ENCODE measurements at places on chromosomes 1 and 21.

DNA sequence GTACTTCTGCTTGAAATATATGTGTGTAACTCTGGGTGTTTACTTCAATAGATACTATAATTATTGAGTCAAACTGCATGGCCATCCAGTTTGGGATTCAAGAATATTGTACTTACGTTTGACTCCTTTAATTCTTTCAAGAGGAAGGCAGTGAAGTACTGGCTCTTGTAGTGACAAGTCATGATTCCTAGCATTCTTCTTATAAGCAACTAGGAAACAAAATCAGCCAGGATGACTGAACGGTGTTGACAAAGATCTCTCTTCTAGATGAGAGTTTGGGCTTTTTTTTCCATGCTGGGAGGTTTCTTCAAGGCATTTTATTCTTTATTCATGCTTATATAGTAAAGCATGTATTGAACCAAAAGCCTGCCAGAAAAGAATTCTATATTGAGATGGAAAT is 58.3 kb downstream of the CLEC20A start:
- DNase-seq: no peak

DNA sequence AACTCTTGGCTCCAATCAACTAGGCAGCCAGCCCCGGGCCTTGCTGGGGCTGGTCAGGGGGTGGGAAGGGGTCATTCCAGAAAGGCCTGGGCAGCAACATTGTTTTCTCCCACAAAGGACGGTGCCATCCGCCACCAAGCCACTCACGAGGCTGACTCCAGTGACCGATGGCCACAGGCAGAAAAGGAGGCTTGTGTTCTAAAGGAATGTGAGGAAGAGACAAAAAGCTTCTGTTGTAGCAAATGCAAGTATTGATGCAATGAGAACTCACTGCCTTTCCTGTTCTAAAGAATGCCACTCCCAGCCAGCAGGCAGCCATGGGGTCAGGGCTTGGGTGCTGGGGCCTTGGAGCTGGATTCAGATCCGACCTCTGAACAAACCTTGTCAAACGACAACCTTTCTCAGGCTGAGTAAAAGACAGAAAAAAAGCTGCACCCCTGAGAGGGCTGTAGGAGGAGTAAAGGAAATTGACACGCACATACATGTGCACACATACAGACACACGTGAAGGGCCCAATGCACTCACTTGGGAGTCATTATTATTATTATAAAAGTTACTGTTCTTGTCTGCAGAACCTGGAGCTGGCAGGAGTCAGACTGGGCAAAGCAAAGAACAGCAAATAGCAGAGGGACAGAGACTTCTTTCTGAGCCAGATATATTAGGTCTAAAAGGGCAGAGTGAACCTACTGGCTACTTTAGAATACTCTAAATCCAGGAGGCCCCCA is 13.9 kb upstream of the PRMT2 start:
- no peak for DNase-seq

DNA sequence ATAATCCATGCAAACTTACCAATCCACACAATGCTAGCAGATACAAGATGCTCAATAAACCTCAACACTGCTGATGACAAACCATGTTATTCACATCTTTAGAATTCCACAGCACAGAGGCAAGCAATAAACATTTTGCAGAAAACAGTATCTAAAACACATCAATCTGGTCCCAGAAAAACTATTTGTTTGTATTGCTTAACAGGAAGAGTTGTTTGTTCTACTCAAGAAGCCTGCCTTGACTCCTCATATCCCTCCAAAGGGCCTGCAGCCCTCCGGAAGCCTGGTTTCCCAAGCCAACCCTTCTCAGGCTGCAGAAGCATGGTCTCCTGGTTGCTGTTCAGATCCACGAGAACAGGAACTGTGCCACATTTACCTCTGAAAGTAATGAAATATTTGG is 139.7 kb downstream of the RERE start:
- DNase-seq: no peak

- no peak for DNase-seq
These were observed 9.6 kb upstream of the FAM78B start for GRCh38 chr1:166176416-166176815.

GRCh38 chr1:165351863-165352441 is 4.6 kb downstream of the LMX1A start:
- DNase-seq: no peak

DNA sequence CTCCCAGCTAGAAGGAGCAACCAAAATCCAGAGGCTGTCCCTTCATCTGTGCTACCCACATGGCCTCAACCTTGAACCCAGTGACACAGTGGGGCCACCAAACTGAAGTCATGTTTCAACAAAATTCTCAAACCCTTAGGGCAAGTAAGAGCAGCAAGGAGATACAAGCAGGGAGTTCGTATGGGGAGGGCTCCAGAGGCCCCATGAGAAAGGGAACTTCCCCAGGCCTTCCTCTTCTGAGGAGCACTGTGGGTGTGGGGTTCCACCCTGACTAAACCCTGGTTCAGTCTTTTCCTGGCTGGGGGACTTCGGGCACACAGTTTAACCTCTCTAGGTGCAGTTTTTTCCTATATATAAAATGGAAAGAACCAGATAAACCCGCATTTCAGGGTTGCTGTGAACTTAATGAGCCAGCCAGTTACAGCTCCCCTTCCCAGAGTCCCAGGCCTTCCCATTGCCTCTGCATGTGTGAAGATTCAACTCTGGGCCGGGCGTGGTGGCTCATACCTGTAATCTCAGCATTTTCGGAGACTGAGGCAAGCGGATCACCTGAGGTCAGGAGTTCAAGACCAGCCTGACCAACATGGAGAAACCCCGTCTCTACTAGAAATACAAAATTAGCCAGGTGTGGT is 8.0 kb upstream of the THEMIS2 start:
- no peak for DNase-seq

- DNase-seq: no peak
These were observed 48.0 kb downstream of the DNAI4 start for GRCh38 chr1:66876664-66877063.
